ENCODE measurements at places on chromosomes 12 and 14.
A peak's percentile ranks its signal among the peaks of the same experiment; 100 is the strongest.

DNA sequence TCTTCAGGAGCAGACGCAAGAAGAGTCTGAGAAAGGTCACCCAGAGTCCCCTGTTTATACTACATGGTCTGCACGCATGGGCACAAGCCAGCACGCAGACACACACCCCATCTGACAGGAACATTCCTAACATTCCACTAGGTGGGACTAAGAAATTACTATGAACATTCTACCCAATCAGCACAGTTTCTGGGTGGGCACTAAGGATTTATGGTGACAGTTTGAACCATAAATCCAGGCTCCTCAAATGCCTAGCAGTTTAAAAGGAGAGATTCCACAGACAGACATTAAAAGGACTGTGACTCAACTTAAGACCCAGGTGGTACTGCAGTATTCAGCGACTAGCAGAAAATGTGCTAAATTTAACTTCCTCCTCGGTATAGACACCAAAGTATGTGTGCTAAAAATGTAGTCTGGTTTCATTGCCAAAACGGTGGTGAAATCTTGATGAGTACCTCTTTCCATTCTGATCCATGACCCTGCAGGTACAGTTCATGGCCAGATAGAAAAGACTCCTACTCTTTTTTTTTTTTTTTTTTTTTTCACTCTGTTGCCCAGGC is 16.2 kb downstream of the ABHD4 start:
- DNase-seq: no peak

DNA sequence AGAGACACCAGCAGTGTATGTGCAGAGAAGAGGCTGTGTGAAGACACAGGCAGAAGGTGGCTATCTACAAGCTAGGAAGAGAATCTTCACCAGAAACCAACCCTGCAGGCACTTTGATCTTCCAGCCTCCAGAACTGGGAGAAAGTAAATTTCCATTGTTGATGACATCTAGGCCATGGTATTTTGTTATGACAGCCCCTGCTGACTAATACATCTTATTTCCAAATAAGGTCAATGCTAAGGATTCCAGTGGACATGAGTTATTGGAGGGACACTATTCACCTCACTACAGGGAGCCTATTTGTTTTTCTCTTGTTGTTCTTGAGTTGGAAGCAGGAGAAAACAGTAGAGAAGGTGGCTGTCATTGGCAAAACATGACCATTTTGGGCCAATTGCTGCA is 88.5 kb upstream of the RIN3 start:
- DNase-seq: no peak

DNA sequence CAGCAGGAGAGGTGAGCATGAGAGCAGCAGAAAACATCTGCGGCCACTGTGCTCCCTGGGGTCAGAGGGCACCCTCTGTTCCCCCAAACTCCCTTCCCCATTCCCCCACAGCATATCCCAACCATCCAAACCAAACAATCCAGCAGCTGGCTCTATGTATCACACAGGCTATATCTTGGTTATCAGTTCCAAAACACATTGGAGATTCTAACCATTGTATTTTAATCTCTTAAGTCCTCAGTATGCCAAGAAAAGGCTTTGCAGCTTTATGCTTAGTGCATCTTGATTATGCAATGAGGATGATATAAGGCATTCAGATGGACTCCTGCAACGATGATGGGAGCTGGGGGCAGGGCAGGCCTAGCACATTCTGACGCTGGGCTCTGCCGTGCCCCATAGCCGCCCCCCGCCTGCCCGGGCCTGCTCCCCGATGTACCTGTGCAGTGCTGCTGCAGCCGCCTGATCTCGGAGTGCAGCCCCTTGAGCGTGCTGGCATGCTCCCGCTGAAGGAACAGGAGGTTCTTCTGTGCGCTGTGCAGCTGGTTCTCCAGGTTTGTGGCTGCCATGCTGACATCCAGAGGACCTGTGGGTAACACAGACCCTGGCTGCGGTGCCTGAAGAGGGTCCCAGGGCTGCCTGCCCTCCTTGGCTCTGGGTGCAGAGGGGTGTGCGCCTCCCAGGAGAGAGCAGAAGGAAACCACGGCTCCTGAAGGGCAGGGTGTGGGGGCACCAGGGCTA is 29.6 kb downstream of the CCDC92 start:
- DNase-seq: no peak

DNA sequence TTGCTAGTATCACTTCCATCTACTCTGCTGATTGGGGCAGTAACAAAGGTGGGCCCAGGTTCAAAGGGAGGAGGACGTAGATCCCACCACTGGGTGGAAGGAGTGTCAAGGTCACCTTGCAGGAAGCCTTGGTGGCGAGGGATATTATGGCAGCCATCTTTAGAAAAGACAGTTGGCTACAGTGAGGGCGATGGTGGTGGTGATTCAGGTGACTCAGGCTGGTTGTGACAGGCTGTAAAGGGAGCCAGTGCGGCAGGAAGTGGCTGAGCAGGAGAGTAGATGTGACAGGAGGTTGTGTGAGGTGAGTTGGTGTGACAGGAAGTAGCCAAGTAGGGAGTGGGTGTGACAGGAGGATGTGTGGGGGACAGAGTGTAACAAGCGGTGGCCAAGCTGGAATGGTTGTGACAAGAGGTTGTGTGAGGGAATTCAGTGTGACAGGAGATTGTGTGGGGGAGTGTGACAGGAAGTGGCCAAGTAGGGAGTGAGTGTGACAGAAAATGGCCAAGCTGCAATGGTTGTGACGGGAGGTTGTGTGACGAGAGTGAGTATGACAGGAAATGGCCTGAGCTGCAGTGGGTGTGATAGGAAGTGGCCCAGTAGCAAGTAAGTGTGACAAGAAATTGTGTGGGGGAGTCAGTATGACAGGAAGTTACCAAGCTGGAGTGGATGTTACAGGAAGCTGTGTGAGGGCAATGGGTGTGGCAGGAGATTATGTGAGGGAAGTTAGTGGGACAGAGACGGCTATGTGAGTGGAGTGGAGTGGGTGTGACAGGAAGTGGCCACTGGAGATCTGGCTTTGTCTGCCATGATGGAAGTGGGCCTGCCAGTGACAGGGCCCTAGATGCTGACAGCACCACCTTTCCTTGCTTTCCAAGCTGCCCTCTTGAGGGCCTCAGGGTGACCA is 136.5 kb upstream of the MYL2 start:
- DNase-seq: no peak

DNA sequence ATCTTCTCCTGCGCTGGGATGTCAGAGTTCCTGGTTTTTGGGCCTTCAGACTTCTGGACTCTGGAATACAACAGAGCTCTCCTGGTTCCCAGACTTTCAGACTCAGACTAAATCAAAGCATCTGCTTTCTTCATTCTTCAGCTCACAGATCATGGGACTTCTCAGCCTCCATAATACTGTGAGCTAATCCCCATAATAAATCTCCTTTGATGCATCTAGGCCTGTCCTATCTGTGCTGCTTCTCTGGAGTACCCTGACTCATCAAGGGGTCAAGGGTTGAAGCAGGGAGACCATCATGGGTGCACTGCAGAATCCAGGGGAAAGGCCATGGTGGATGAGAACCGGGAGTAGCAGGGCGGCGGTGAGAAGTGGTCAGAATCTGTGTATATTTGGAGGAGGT is 1094.1 kb upstream of the TMEM132C start:
- DNase-seq: no peak

DNA sequence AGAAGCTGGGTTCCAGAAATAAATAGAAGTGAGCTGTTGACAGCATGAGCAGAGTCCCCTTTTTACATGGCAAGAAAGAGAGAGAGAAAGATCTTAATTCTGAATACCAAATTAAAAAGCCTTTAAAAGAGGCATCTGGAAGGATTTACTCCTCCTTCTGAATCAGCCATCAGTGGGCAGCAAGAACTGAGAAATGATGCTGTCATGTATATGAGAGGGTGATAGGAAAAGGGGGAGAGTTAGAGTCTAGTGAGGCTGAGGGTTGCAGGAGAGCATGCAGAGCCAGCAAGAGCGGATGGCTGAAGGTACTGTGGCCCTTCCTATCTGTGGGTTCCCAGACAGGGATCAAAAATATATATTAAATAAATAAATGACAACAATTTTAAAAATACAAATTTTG is 34.5 kb upstream of the GNG2 start:
- no peak for DNase-seq

DNA sequence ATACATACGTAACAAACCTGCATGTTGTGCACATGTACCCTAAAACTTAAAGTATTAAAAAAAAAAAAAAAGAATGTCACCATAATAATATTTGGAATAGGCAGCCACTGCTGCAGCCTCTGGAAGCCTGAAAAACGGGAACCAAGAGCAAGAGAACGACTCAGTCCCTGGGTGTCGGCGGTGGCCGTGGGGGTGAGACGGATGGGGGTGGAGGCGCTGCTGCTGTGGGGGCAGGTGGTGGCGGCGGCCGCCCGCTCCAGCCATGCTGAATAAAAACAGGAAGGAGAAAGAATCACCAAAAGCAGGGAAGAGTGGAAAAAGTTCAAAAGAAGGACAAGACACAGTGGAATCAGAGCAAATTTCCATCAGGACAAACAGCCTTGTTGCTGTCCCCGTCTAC is 46.9 kb downstream of the ZFYVE21 start:
- no peak for DNase-seq

DNA sequence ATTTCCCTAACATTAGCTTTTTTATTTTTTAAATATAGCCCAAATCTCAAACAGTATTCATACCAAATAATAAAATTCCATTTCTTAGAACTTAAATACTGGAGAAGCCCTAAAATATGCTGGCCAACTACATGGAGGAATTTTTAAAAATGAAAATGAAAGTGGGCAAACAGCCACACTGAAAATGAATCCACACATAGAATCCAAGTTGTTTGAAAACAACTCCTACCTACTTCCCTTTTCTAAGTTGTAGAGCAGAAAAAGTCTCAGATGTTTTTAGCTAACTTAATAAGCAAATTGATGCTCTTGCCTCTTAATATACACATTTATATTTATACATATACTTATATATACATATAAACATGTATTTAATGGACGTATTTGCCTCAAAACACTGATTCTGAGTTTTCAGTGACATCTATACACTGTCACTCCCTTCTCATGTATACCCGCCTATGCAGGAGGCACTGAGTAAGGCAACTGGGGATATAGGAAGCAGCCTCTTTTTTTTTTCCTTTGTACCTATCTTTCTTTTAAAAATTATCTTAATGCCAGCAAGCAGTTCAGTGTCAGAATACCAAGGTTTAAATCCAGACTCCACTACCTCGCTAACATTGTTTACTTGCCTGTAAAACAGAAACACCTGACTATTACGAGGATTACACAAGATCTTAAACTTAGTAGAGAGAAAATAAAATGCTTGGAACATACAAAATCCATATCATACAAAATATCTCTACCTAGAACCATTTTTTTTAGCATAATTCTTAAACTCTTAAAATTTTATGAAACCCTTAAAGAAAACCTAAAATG is 13.3 kb downstream of the DICER1 start:
- no peak for DNase-seq

DNA sequence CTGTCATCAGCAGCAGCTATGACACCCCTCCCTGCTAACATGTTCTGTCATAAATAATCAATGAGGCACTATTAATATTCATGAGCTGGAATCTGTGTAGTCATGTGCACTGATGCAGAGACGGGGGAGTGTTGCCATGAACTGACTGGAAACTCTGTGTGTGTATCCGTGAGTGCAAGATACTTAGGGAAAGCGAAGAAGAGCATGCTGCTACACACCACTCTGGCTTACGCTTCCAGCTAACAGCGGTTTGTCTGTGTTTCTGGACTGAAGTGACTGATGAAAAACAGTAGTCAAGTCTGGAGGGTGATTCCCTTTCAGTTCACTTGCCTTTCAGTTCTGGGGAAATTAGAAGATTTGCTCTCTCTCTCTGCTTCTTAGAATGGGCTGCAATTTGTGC is 249.4 kb downstream of the PDZRN4 start:
- DNase-seq: no peak

- DNase-seq: no peak
Observed at GRCh38 chr14:48703728-48704467, 882.3 kb downstream of the RPS29 start.

- DNase-seq: peak; percentile 64
Observed at GRCh38 chr14:24080888-24081738, 9.8 kb downstream of the CPNE6 start.

- no peak for DNase-seq
Observed at GRCh38 chr14:68440820-68441219, 352.0 kb downstream of the ZFP36L1 start.

GRCh38 chr14:70972107-70972976 is 65.1 kb downstream of the PCNX1 start:
- peak; percentile 10 for DNase-seq

GRCh38 chr14:72524295-72524629 is 369.6 kb downstream of the DPF3 start:
- DNase-seq: no peak

DNA sequence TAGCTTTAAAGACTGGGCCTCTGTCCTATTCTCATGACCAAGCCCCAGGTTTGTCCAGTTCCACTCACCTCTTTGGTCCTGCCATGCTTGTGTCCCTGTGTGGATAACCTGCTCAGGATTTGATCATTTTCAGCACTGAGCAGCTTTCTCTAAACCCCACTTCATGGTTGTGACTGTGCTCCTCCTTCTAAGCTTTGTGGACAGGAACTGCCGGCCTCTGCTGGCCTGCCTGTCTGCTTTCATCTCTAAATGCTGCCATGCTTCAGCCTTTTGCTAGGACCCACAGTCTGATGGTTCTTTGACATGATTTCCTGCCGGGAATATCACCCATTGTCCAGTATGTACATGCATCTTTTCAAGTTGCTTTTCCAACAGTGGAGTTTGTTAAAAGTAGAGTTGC is 53.9 kb upstream of the STXBP6 start:
- DNase-seq: no peak

DNA sequence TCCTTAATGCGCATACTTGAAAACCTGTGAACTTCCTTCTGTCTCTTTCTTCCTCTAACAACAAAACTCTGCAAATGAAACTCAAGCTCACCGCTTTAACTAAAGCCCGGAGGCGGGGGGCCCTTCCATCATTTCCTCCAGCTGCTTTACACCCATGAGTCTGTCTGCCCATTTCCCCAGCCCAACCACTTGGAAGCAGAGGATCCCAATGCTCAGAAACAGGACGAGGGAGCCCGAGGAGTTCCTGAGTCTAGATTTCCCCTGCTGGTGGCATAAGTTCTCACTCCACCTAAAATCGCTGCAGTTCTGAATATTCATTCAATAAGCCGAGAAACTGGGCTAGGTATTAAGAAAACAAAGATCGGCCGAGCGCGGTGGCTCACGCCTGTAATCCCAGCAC is 30.8 kb downstream of the GPR19 start:
- no peak for DNase-seq

GRCh38 chr14:50045039-50045711 is 71.2 kb downstream of the VCPKMT start:
- no peak for DNase-seq

DNA sequence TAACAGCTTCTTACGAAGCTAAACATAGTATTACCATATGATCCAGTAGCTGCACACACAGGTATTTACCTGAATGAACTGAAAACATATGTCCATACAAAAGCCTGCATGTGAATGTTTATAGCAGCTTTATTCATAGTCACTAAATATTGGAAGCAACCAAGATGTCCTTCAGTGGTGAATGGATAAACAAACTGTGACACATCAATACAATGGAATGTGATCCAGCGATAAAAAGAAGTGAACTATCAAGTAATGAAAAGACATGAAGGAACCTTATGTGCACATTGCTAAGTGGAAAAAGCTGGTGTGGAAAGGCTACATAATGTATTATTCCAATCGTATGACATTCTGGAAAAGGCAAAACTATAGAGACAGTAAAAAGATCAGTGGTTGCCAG is 38.1 kb upstream of the JDP2 start:
- no peak for DNase-seq

GRCh38 chr12:76277480-76277879 is 70.7 kb downstream of the BBS10 start:
- DNase-seq: no peak
